Testis (tissue), 5 donors: ENCODE measurements at places on chromosomes 2 and 18.

DNA sequence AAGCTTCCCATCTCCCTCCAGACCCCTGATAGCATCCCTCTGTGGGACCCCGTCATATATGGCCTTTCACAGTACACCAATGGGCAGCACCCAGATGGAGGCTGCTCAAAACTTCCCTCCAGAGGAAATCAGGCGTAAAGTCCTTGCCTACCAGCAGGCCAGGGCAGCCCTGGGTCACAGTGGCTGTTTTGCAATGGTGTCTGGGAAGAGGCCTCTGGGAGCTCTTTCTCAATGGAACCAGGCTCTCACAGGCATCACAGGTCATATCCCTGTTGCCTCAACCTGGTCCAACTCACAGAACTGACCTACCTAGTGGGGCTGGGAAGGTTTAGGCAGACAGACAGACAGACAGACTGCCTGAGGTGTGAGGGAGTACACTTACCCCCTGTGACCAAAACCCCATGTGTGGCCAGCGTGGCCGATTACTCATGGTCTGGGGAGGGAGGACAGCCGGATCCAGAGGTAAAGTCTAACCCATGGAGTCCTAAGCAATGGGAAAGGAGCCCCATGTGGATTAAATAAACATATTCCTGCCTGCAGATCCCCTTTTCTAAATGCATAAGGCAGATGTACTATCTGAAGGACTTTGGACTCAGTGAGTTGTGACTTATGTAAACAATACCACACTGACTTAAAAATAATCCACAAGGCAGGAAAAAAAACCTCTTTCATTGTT lies 58.2 kb downstream of the BCL2L11 start:
- H3K27ac ChIP-seq: no peak overlapping the region
- DNase-seq: no peak
- no peaks in the 10 kb centered on the region for H3K27me3 ChIP-seq
- H3K4me1 ChIP-seq: no peaks in the 10 kb centered on the region
- no peak overlapping the region for H3K4me3 ChIP-seq
- H3K36me3 ChIP-seq: no peaks in the 10 kb centered on the region

GRCh38 chr18:36376361-36376760 lies 78.8 kb downstream of the FHOD3 start:
- no peaks in the 10 kb centered on the region for H3K4me1 ChIP-seq
- no peak overlapping the region for H3K4me3 ChIP-seq
- DNase-seq: no peak
- H3K27me3 ChIP-seq: no peaks in the 10 kb centered on the region

GRCh38 chr2:225074366-225074765 lies 32.1 kb upstream of the DOCK10 start:
- H3K27me3 ChIP-seq: no peaks in the 10 kb centered on the region
- DNase-seq: no peak
- H3K4me3 ChIP-seq: no peak overlapping the region
- H3K4me1 ChIP-seq: no peaks in the 10 kb centered on the region
- no peak overlapping the region for H3K27ac ChIP-seq

- H3K4me3 ChIP-seq: no peak overlapping the region
- no peak for DNase-seq
- no peak overlapping the region for H3K27ac ChIP-seq
- no peaks in the 10 kb centered on the region for H3K36me3 ChIP-seq
Observed at GRCh38 chr2:237996021-237996593, 29.3 kb downstream of the UBE2F start.

- peak overlapping the region; percentile 63 for H3K4me3 ChIP-seq
- H3K4me1 ChIP-seq: peaks cover 11% of the 10 kb centered on the region
- DNase-seq: peak; percentile 50
- no peaks in the 10 kb centered on the region for H3K36me3 ChIP-seq
- H3K27ac ChIP-seq: peak overlapping the region; percentile 90
Observed at GRCh38 chr2:102142829-102143449, 393 bp downstream of the IL1R1 start.

- no peak overlapping the region for H3K4me3 ChIP-seq
- no peaks in the 10 kb centered on the region for H3K27me3 ChIP-seq
- H3K27ac ChIP-seq: no peak overlapping the region
- DNase-seq: no peak
Observed at GRCh38 chr2:223215254-223215516, 163.2 kb downstream of the KCNE4 start.

- H3K27me3 ChIP-seq: no peaks in the 10 kb centered on the region
- no peak overlapping the region for H3K27ac ChIP-seq
- DNase-seq: no peak
- no peaks in the 10 kb centered on the region for H3K4me1 ChIP-seq
Observed at GRCh38 chr2:170152421-170152820, 25.5 kb upstream of the MYO3B start.

DNA sequence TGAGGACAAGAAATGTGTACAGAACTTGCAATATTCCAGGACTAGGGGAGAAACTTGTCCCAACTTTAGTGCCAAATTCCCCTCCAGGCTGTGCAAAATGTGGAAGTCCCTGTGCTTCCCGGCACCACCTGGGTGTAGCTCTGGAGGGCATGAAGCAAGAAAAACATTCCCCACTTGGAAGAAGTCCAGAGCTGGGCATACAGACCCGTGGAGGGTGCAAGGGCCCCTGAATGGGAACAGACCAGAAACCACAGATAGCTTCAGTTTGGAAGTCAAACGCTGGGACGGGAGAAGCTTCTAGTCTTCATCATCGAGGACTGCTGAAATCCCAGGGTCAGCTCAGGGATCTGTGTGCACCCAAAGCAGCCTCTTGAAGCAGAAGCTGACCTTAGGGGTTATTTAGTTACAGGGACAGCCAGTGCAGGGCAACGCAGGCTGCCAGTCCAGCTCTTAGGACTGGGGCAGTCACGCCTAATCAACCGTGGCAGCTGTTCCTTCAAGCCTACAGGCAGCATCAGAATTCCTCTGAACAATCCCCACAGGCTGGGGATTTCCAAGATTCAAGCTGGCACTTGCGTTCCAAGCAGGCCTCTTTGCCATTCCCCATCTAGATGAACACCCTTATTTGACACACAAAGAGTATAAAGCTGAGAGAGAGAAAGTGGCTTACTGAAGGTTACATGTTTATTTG lies 269.4 kb downstream of the LOXHD1 start:
- H3K36me3 ChIP-seq: no peaks in the 10 kb centered on the region
- H3K4me1 ChIP-seq: peaks cover 17% of the 10 kb centered on the region
- H3K27me3 ChIP-seq: no peaks in the 10 kb centered on the region
- no peak overlapping the region for H3K27ac ChIP-seq

- H3K27me3 ChIP-seq: no peaks in the 10 kb centered on the region
- no peak for DNase-seq
- peaks cover 10% of the 10 kb centered on the region for H3K4me1 ChIP-seq
- H3K36me3 ChIP-seq: no peaks in the 10 kb centered on the region
- no peak overlapping the region for H3K4me3 ChIP-seq
Observed at GRCh38 chr2:43154685-43155084, 71.7 kb downstream of the ZFP36L2 start.

DNA sequence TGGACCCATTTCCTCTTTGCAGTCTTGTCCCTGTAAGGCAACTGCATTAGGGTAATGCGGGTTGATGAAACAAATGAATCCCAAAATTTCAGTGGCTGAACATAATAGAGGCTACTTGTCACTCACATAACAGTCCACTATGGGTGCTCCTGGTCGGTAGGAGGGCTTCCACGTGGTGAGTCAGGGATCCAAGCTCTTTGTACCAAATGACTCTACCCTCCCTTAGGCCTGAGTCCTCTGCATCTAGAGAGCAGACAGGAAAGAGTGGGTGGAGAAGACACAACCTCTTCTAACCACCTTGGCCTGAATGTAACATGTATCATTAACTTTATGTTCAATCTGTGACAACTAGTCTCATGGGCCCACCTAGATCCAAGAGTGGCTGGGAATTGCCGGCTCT lies 86.2 kb upstream of the HAAO start:
- H3K4me1 ChIP-seq: peaks cover 41% of the 10 kb centered on the region
- H3K36me3 ChIP-seq: no peaks in the 10 kb centered on the region
- H3K27ac ChIP-seq: peak overlapping the region; percentile 34
- DNase-seq: no peak

DNA sequence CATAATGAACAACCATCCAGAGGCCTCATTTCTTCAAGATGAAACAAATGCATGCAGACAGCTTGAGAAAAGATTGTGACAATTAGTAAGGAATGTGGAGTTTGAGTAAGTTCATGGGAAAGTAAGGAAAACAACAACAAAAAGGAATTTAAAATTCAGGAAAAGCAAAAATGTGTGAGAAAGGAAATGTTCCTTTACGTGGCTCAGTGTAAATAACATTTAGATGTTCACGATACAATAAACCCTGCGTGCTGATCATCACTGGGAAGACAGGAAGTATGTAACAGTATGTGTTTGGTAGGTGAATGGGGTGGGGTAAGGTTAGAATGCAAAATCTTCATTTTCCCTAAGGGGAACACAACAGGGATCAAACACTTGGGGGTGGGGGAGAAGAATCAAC lies 72.7 kb downstream of the TRIP12 start:
- no peak for DNase-seq
- H3K4me3 ChIP-seq: no peak overlapping the region
- peaks cover 5% of the 10 kb centered on the region for H3K4me1 ChIP-seq
- H3K27ac ChIP-seq: no peak overlapping the region
- H3K27me3 ChIP-seq: no peaks in the 10 kb centered on the region

DNA sequence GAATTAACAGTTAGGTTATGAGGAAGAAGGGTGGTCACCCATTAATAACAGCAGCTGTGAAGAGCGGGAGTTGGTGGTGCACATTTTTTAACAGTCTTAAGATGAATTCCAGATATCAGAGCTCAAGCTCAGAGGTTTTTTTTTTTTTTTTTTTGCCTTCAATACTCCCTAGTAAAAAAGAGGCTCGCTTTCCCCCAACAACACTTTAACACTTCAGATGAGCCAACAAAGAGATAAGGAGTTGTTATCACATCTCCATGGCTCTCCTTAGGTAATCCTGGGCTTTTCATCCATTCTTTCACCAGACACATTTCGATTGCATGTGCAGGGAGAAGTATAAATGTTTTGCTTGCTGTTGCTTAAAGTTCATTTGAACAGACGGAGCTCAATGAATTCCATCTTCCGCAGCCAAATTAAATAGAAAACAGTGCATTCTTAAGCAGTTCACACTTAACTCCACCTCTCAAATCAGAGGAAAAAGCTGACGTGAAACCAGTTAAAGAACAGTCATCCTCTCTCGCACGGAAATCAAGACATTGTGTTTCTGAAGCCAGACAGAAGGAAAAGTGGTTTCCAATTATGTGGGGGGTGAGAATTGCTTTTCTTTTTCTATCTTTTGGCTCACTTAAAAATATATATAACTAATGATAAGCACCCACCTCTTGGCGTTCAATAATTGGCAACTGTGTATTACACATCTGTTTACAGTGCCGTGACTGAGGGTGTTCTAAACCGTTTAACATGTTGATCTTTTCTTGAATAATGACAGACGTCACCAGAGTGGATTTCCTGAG lies 118.2 kb downstream of the ZNF521 start:
- DNase-seq: no peak
- H3K4me1 ChIP-seq: no peaks in the 10 kb centered on the region
- no peaks in the 10 kb centered on the region for H3K36me3 ChIP-seq
- H3K4me3 ChIP-seq: no peak overlapping the region
- no peak overlapping the region for H3K27ac ChIP-seq

GRCh38 chr18:60649842-60650536 lies 277.4 kb upstream of the MC4R start:
- no peak for DNase-seq
- no peaks in the 10 kb centered on the region for H3K4me1 ChIP-seq
- H3K36me3 ChIP-seq: no peaks in the 10 kb centered on the region
- no peaks in the 10 kb centered on the region for H3K27me3 ChIP-seq

DNA sequence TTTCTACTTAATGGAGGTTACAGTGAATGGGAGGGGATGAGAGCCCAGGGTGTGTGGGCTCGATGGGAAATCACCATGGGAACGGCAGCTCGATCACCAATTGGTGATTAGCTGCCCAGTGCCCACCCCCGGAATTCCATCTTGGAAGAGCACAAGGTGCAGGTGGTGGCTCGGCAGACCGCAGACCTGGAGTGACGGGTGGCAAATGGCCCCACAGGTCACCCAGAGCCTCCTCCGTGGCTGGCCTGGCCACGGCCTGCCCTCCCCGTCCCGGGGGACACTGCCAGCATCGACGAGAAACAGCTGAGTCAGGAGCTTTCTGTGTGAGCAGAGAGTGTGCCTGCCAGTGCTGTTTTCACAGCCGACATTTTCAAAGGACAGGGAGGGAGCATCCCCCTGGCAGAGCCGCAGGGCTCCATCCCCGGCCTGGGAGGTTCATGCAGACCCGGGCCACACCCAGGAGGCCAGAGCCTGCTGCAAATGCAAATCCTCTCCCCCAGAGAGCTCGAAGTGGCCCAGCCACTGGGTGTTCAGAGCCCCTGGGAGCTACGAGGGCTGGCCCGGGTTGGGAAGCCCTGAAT lies 176.4 kb upstream of the MYT1L start:
- no peaks in the 10 kb centered on the region for H3K27me3 ChIP-seq
- DNase-seq: no peak
- no peaks in the 10 kb centered on the region for H3K36me3 ChIP-seq
- no peaks in the 10 kb centered on the region for H3K4me1 ChIP-seq

- no peak overlapping the region for H3K4me3 ChIP-seq
- H3K27me3 ChIP-seq: no peaks in the 10 kb centered on the region
- no peaks in the 10 kb centered on the region for H3K36me3 ChIP-seq
- H3K4me1 ChIP-seq: no peaks in the 10 kb centered on the region
- H3K27ac ChIP-seq: no peak overlapping the region
Observed at GRCh38 chr2:29789911-29790485, 131.4 kb downstream of the ALK start.

DNA sequence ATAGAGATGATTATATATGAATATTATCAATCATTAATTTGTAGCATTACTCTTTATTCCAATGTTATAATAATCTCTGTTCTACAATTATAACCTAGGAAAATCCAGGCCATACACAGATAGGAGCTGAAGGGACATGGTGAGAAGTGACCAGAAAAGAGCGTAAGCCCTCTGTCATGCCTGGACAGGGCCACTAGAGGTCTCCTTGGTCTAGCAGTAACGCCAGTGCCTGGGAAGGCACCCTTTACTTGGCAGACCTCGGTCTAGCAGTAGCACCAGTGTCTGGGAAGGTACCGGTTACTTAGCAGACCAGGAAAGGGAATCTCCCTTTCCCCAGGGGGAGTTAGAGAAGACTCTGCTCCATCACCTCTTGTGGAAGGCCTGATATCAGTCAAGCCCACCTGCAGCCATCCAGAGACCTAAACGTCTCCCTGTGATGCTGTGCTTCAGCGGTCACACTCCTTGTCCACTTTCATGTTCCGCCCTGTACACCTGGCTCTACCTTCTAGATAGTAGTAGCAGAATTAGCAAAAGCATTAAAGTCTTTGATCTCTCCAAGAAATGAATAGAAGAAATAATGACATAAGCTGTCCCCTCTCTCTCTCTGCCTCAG lies 447.5 kb upstream of the FSIP2 start:
- H3K27me3 ChIP-seq: no peaks in the 10 kb centered on the region
- no peak overlapping the region for H3K27ac ChIP-seq
- no peaks in the 10 kb centered on the region for H3K36me3 ChIP-seq

DNA sequence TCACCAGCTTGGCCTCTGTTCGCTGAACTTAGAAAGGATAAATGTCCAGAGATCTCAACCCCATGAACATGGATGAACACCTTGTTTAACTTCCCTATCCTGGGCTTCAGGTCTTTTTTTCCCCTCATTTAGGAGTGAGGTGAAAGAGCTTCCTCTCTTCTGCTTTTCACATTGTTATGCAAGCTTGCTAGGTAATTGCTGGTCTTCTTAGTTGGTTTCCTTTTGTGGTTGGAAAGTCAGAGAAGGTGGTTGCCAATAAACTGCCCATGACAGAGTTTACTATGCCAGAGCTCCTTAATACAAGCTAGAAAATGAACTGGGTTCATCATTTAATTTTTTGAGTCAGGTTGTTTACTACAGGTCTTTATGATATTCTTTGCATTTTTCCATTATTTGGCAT lies 16.6 kb downstream of the SLC9A4 start:
- H3K27me3 ChIP-seq: no peaks in the 10 kb centered on the region
- H3K36me3 ChIP-seq: no peaks in the 10 kb centered on the region
- no peak for DNase-seq
- H3K27ac ChIP-seq: no peak overlapping the region
- no peaks in the 10 kb centered on the region for H3K4me1 ChIP-seq
- no peak overlapping the region for H3K4me3 ChIP-seq
